ENCODE measurements at places on chromosomes 4 and X.

GRCh38 chr4:173056271-173056670 lies 112.3 kb upstream of the GALNT7 start:
- no peak for DNase-seq

- no peak for DNase-seq
These were observed 390.0 kb downstream of the GRXCR1 start for GRCh38 chr4:43282534-43282933.

DNA sequence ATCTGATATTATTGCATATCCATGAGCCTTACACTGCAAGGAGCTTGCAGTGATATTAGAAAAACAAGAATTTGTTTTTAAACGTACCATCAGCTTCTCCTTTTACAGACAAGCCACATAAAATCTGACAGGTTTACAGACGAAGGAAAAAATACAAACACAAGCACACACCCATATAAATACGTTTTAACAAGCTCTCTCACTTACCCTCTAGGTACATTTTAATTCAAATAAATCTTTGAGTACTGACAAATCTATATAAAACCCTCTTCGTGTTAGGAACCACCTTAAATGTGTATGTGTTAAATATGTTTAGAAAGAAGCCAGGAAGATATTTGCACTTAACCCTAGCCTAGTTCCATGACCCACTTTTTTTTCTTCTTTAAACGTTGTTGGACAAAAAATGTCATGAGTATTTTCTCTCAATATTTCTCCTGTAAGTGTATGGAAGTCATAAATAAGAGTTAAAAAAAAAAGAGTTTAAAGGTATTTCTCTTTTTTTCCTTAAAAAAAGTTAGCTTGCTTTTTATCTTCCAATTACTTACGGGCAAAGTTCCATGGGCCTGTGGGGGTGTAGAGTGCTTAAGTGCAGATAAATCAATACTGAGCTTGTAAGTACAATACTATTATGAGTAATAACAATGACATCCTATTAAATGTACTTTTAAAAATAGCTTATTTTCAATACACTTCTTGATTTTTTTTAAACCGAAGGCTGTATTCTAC lies 1.5 kb downstream of the ARAP2 start:
- no peak for DNase-seq

DNA sequence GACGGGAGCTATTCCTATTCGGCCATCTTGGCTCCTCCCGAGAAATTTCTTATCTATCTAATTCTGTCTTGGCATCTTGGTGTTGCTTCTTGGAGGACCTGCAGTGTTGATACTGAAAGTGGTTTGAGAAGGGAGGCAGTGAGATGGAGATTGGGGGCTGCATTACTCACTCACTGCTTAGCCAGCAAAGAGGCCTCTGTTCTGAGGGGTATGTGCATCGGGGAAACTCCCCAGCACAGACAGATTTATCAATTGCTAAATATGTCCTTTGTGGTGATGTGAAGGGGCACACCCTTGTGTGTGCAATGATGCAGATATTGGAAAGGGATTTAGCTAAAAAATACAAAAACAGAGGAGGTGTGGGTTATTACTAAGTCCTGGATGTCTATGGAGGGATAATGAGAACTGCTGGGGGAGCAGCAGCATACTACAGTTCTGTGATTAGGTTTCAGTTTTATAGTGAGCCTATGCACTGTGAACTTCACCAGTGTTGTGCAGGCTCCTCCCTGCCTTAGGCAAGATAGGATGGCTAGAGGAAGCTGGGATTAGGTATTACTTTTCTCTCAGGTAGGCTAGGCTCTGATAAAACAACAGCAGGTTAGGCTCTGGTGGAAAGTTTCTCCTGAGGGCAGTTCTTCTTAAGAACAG lies 279.0 kb downstream of the HS3ST1 start:
- no peak for DNase-seq

DNA sequence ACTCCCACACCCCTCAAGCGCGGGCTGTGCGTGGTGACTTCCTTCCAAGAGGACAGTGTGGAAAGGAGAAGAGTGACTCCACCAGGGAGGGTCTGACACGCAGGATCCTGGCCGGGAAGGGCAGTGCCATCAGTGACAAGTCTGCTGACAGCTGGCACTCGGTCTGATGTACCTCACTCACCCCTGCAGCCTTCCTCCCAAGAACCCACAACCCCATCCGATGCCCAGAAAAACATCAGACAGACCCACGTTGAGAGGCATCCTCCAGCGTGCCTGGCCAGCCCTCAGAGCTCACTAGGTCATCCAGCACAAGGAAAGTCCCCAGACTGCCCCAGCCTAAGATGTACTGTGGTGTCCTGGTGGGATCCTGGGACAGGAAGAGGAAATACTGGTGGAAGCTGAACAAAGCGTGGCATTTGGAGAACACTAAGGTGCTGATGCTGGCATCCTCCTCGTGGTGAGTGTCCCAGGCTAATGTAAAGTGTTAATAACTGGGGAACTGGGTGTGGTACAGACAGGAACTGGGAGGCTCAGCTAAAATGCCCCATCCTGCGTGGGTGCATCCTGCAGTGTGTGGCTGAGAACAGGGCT lies 200.0 kb upstream of the PSAPL1 start:
- no peak for DNase-seq

GRCh38 chr4:138734746-138735145 lies 280.8 kb upstream of the NOCT start:
- DNase-seq: no peak

GRCh38 chr4:71729856-71730255 lies 54.0 kb downstream of the GC start:
- no peak for DNase-seq

GRCh38 chrX:31265383-31265782 lies 193.5 kb upstream of the FTHL17 start:
- no peak for DNase-seq

All from urothelium cell line (cell line).